ENCODE measurements at places on chromosomes 2 and 18. TPM values are rescaled to one million over a fixed set of nuclear protein-coding genes. Genes with fewer than 3 reads are reported as not detected.
A peak's percentile ranks its signal among the peaks of the same experiment; 100 is the strongest.

VWC2L gene
- not detected for total RNA-seq

DPP4 gene
- total RNA-seq = 29.9 TPM

- DNase-seq = no peak
Observed at GRCh38 chr18:476251-476664, 24.2 kb downstream of the COLEC12 start.

ATG9A gene
- 34.7 TPM for total RNA-seq

DNA sequence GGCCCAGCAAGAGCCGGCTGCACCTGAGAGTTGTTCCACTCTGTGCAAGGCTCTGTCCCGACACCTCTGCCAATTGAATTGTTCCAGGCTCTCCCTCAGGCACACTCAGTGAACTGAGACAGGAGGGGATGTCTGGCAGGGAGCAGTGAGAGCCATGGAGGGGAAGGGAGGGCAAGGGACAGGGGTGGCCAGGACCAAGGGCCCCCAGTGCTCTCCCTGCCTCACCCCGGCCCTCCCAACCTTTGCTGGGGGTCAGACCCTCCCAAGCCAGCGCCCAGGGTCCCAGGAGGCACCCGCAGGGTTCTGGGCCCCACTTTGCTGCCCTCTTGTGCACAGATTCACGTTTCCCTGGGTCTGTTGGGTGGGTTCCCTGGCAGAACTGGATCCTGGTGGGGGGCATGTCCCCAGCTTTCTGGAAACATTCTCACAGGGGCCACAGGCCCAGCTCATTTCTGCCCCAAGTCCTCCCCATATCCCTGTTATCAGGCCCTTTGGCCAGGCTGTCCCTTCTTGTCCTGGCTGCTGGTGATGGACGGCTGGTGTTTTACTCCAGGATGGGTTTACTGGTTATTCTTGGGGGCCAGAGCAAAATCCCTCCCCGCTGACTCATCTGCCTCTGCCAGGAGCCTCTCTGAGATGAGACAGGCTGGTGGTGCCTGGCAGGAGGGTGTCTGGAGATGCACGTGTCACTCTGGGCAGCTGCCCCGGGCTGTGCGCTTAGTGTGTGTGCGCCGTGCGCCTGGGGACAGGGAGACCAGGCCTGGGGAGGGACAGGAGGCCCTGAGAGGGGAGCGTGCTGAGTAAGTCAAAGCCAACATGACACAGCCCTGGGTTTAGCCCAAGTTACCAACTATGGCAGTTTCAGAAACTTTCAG, 136.5 kb upstream of the CTDP1 start:
- no peak for DNase-seq

MCFD2 gene
- total RNA-seq = 31.4 TPM

NETO1 gene
- total RNA-seq = not detected

GRCh38 chr2:86566158-86566820, 3.0 kb upstream of the CHMP3 start:
- DNase-seq = no peak

POTEJ gene
- total RNA-seq = not detected

- DNase-seq = no peak
Observed at GRCh38 chr18:80132180-80132812, 23.2 kb downstream of the ADNP2 start.

MEP1B gene
- total RNA-seq = not detected

NFATC1 gene
- total RNA-seq = 83.7 TPM

GRCh38 chr2:238498691-238499295, 72.1 kb downstream of the ASB1 start:
- DNase-seq = no peak

ATP6V1B1 gene
- not detected for total RNA-seq

DNA sequence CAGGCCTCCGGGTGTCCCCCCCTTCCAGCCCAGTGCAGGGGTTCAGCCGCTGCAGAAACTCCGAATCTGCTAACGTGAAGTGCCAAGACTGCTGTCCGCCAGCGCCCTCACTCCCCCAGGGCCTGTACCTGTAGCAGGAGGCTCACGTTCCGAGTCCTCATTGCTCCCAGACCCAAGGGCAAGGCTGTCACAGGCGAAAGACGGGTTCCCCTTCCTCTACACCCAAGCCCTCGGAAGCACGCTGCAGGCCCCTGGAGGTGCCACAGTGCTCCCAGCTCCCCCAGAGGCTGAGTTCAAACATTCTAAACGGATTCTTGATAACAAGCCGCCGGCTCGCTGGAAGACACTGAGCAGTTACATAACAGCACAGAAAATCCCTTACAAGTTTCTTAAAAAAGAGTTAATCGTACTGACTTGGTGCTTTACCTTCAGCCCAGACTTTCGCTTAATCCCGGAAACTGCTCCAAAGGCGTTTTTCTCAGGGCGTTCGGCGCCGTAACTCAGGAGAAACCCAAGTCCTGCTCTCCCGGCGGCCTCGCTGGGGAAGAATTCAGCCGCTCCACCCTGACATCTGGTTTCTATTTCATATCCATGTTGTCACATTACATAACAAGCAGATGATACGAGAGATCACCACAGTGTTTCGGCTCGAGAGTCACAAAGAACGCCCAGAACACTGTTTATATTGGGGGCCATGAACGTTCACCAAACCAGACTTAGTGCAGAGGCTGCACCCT, 92.0 kb downstream of the HDAC4 start:
- peak; percentile 3 for DNase-seq

- no peak for DNase-seq
Observed at GRCh38 chr2:96167407-96168013, 22.3 kb upstream of the DUSP2 start.

- no peak for DNase-seq
Observed at GRCh38 chr2:10215393-10215935, 87.2 kb upstream of the HPCAL1 start.

GPR39 gene
- total RNA-seq = not detected

CHRNG gene
- not detected for total RNA-seq

DNA sequence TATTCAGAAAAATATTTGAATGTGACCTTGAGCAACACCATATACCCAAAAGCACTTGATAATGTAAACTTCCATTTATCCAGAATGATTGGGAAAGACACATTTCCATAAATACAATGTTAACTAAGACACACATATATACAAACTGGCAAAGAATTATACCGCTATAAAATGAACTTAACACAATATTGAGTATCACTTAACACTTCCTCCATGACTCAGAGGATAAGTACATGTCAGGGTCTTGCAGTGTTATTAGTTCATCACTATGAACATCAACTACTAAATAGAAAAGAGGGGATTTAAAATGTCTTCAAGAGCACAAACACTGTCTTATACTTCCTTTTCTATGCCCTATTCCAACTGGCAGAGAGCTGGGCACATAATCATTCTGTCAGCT, 18.6 kb downstream of the WDSUB1 start:
- DNase-seq = no peak

NPPC gene
- not detected for total RNA-seq

DNA sequence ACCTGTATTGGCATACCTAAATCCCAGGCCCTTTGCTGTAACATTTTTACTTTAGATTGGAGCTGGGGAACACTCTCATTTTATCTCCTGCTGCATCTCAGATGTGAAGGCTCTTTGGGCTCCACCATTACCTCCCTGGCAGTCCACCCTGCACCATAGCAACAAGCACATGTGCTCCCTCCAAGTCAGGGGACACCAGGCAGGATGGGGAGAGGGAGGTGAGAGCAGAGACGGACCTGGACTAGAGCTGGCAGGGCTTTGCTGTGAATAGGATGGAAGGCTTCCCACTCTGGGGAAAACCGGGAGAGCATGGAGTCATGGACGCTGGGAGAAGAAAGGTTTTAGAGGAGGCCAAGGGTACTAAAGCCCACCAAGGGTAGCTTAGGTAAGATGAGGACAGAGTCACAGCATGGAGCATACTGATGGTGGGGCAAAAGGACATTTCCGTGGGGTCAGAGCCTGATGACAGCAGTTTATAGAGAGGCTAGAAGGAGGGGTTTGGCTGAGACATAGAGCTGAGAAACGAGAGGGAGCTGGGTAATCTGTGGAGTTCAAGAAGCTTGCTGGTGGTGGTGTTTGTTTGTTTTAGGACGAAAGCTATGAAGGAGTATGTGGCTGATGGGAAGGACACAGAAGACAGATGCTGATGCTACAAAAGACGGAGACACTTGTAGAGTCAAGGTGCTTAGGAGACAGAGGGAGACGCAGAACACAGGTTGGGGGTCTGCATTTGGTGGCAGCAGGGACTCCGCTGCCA, 134.8 kb downstream of the COL6A3 start:
- DNase-seq = no peak

- DNase-seq = no peak
Observed at GRCh38 chr2:127486247-127487058, 39.8 kb downstream of the IWS1 start.

DNA sequence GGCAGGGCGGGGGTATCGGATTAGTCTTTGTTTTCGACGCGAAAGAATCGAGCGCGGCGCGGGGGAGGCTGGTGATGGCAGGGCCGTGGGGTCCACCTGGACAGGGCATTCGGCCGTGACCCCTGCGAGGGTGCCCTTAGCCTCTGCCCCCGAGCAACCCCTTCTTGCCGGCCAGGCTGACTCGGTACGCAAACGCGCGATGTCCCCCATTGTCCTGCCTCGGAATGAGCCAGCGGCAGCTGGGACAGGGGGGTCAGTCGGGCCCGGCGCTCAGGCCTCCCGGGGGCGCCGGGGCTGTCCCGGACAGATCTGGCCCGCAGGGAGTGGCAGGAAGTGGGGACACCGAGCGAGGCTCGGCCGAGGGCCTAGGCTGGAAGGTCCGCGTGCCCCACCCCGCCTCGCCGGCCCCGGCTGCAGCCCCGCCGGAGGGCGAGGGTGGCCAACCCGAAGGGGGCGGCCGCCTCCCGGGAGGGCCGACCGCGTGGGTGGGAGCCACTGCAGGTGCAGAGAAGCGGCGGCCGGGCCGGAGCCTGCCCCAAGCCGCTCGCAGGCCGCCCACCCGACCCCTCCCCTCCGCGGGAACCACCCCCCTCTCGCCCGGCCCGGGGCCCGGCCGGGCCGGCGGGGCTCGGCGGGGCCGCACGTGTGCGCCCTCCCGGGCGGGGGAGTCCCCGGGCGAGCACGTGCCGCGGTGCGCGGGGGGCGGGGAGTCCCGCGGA, at the start of gene TET3:
TET3 (plus strand) TSS at position 708 of the 719 bp plus-strand sequence. CDS start 1,494 bp downstream, outside the sequence.
- peak; percentile 70 for DNase-seq

- no peak for DNase-seq
Observed at GRCh38 chr2:217048730-217049129, 188.9 kb upstream of the TNP1 start.

- DNase-seq = peak; percentile 100
Observed at GRCh38 chr2:241315093-241315878, at the start of gene HDLBP. TSS of gene HDLBP (minus strand) at chr2:241315672. CDS start at chr2:241266869, 48,803 bp downstream.

MRPL19 gene
- 61.2 TPM for total RNA-seq

- DNase-seq = no peak
Observed at GRCh38 chr18:12564378-12564777, 93.5 kb downstream of the SPIRE1 start.

DNA sequence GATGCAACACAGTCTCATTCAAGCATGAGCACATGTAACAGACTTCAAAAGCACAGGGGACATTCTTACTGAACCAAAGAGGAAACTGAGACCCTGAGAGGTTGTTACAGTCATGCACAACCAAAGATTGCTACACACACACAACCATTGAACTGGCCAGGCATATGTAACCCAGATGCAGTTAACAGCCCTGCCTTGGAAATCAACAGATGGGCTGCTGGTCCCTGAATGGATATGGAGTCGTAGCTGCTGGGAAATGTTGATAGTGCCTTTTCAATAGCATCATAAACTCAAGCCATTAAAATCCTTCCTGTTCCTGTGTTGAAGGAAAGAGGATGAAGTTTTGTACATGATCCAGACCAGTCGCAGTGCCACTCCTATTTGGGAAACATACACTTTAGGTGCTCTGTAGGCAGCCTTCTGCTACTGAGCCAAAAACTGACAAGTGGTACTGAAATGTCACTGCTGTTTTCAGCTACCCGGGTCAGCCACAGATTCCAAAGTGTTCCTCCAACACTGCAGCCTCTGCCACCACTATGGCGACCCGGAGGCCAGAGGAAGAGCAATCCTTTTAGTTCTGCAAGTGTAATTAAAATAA, 143.9 kb downstream of the CCBE1 start:
- DNase-seq = no peak

- no peak for DNase-seq
Observed at GRCh38 chr18:9898792-9899549, 13.2 kb downstream of the TXNDC2 start.

GRCh38 chr2:152624805-152625204, 92.5 kb downstream of the PRPF40A start:
- no peak for DNase-seq

GRCh38 chr2:98548920-98549818, 59.1 kb downstream of the COA5 start:
- DNase-seq = no peak

DNA sequence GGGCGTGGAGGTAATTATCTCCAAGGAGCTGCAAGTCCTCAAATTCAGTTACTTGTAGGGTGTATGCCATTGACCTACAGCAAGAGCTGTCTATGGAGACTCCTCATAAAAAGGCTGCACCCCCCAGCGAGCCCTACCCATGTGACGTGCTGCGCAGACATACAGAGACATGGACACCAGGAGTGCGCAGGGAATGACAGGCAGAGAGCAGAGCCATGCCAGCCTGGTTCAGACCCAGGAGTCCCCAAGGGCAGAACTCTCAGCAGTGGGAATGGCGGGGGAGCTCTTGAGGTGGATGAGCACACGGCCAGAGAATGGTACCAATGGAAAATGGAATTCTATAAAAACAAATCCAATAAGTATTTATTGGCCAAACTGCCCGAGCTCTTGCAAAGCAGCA, 310.1 kb downstream of the MYCN start:
- no peak for DNase-seq

GRCh38 chr2:600542-601386, 76.4 kb downstream of the TMEM18 start:
- DNase-seq = no peak

DNA sequence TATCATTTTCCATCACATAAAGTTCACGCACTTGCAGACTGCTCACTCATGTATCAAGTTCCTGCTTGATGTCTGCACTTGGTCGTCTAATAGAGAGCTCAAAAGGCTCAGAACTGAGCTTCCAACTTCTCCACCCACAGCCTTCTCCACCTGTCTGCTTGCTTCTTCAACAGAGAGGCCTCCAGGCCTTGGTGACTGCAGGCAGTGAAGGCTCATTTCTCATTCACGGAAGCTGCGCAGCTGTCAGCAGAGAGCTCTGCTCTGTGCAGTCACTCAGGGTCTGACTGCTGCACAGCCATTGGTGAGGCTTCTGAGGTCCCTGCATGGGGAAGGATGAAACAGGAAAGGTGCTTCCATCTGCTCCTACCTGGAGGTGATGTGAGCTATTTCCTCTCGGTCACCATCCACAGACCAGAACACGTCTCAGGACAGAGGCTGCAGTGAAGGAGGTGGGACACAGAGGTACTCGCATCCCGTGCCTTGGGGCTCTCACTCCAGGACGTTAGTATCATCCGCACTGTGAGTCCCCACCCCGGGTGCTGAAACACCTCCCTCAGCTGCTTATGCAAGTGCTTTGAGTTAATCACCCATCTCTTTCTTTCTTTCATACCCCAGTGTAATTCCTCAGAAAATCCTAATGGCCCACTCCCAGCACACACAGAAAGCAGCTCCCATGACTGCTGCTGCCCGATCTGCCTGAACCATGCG, 126.2 kb downstream of the TMEM18 start:
- DNase-seq = no peak

GRCh38 chr2:101627285-101628029, 70.0 kb upstream of the MAP4K4 start:
- no peak for DNase-seq

Measured in activated CD4-positive, alpha-beta memory T cell treated with anti-CD3 and anti-CD28 coated beads for 36 hours (primary cell).